Esophagus squamous epithelium (tissue), 5 donors: ENCODE measurements at places on chromosomes 3 and 15.

DNA sequence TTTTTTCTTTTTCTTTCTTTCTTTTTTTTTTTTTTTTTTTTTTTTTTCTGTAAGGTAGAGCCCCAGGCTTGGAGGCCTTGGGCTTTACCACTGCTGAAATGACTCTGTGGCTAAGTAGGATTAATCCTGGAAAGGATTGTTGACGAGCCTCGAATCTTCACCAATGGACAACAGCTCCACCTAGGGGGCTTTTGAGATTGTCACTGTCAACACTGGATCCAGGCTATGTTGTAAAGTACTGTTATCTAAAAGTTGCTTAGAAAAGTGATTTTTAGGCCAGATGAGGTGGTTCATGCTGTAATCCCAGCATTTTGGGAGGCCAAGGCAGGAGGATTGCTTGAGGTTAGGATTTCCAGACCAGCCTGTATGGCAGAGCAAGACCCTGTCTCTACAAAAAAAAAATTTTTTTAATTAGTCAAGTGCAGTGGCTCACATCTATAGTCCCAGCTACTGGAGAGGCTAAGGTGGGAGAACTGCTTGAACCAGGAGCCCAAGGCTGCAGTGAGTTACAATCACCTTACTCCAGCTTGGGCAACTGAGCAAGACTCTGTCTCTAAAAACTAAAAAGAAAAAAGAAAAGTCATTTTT is 41.6 kb downstream of the KLHL18 start:
- no peak for DNase-seq

- DNase-seq: no peak
Observed at GRCh38 chr3:61669668-61670299, 108.4 kb downstream of the PTPRG start.

DNA sequence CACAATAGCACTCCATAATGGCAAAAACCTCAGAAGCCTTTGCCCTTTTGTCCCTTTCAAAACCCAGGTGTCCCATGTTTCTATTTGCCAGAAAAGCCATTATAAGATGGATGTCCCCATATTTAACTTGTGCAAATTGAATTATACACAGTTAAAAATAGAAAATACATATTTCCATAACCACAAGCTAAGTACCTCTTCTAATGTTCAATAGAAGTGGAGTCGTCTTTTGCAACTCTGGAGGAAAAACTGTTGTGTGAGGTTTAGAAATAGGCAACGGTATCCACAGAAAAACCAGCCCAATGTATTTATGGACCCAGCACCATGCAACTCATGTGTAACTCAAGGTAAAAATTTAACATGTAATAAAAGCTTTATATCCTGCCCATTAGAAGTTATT is 83.6 kb upstream of the STRIT1 start:
- DNase-seq: no peak

DNA sequence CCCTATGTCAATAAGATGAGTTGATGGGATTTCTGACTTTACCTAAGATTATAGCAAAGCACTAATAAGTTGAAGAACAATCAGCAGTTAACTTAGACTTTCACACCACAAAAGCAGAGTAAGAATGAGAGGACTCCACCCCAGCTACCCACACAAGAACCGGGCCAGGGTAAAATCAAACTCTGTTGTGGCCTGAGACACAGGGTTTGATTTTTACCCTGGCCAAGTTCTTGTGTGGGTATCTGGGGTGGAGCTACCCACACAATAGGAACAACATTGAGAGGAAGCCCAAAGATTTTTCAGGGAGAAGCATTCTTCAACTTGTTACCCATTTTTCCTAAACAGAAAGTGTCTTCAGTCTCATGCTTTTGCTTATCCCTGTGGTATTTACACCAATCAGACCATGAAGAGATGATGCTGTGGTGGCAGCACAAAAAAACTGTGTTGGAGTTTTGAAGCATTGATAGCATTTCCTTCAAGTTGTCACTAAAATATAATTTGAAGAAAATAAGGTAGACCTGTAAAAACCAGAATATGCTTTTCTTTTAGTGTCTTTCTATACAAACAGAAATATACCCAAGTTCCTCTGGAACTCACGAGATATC is 25.6 kb downstream of the CPOX start:
- DNase-seq: no peak

- DNase-seq: no peak
Observed at GRCh38 chr15:45333550-45333949, 44.8 kb downstream of the GATM start.

- DNase-seq: no peak
Observed at GRCh38 chr3:71219744-71220638, 363.5 kb downstream of the FOXP1 start.

DNA sequence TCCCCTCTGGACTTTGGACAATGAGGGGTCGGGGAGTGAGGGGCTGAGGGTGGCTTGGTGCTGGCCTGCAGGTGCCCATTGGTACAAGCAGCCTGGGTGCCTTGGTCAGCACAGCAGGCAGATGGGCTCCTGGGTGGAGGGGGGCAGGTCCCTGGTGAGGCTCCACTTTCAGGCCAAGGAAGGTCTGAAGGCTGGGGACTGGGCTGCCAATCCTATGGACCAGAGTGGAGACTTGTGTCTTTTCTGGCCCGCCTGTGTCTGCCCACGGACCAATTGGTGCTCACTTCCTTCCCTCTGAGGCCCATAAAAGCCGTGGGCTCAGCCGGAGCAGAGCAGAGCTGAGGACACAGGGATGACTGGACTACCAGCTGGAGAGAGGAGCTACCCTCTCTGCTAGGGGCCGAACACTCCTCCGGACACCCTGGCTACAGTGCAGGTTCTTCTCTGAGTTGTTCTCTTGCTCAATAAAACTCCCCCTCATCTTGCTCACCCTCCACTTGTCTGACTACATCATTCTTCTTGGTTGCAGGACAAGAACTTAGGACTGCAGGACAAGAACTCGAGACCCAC is 31.9 kb upstream of the IREB2 start:
- no peak for DNase-seq

GRCh38 chr3:160605315-160605714 is 39.9 kb upstream of the KPNA4 start:
- DNase-seq: no peak

GRCh38 chr3:89221924-89222323 is 114.5 kb downstream of the EPHA3 start:
- no peak for DNase-seq

- no peak for DNase-seq
Observed at GRCh38 chr3:39990532-39990931, 181.1 kb downstream of the MYRIP start.

DNA sequence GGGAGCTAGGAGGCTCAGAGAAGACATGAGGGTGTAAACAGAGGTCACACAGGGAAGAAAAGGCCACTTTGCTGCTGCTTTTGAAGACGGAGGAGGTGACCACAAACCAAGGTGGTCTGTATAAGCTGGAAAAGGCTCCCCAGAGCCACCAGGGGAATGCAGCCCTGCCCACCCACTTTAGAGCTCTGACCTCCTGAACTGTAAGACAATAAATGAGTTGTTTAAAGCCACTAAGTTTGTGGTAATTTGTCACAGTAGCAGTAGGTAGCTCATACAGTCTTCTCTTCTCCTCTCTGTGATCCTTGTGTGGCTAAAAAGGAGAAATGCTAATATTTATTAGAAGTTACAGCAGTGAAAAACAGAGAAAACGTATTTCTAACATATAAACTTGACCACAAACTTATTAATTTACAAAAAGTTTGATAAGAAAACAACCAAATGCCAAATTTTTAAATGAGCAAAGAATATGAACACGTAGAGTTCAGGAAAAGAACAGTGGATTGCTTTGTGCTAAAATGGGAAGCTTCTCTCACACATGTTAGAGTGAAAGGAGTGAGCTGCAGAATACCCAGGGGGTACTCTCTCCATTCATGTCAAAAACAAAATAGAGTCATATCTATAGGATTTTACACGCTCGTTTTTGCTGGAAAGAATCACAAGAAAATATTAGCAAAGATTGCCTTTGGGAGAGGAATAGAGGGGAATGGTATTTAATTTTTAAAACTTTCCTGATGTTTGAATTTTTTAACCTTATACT is 71.0 kb downstream of the NOX5 start:
- no peak for DNase-seq

- no peak for DNase-seq
Observed at GRCh38 chr3:180977498-180977897, 12.0 kb downstream of the DNAJC19 start.

- DNase-seq: no peak
Observed at GRCh38 chr3:129505341-129505740, 23.1 kb upstream of the RHO start.

GRCh38 chr3:137103739-137104138 is 146.0 kb downstream of the IL20RB start:
- no peak for DNase-seq

- DNase-seq: no peak
Observed at GRCh38 chr3:54565956-54566355, 361.9 kb downstream of the LRTM1 start.

DNA sequence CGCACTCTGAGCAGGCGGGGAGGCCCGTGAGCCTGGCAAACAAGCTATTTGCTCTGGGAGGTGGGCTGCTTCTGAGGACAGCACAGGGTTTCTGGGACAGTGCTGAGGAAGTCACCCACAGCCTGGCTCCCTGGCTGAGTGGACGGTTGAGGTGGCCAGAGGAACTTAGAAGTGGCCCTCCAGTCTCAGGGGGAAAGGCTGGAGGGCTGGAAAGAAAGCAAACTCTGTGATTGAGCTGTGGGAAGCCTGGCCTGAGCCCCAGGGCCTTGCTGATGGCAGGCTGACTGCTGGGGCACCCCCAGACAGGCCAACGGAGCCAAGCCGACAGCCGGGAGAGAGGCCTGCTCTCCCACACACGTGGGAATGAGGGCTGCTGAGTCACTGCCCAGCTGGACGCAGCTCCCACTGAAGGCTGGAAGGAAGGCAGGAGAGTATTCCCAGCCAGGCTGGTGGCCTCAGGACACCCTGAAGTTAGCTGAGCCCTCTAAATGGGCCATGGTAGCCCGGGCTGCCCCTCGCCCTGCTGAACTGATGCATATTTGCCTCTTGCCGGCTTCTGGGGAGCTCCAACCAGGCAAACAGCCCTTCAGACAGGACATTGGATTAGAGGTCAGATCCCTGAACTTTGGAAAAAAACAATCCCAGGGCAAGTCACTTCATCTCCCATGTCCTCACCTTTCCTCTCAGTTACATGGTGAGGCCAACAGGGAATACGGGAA is 98.0 kb upstream of the TLE3 start:
- DNase-seq: no peak

GRCh38 chr15:66580643-66581042 is 14.8 kb upstream of the LCTL start:
- no peak for DNase-seq

- no peak for DNase-seq
Observed at GRCh38 chr3:80014576-80014975, 246.8 kb upstream of the ROBO1 start.

DNA sequence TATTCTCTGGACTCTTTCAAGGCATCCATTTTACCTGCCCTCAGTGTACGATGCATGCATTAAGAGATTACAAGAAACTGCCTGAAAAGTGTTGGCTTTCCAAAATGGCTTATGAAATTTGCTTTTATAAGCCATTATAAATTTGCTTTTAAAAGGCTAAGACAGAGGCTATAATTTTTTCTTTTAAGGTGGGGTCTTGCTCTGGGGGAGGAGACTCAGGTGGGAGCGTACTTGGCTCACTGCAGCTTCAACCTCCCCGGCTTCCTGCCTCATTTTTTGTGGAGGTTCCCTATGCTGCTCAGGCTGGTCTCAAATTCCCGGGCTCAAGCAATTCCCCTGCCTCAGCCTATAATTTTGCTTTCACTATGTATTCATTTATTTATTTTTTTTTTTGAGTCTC is 17.6 kb downstream of the TRA2B start:
- no peak for DNase-seq

DNA sequence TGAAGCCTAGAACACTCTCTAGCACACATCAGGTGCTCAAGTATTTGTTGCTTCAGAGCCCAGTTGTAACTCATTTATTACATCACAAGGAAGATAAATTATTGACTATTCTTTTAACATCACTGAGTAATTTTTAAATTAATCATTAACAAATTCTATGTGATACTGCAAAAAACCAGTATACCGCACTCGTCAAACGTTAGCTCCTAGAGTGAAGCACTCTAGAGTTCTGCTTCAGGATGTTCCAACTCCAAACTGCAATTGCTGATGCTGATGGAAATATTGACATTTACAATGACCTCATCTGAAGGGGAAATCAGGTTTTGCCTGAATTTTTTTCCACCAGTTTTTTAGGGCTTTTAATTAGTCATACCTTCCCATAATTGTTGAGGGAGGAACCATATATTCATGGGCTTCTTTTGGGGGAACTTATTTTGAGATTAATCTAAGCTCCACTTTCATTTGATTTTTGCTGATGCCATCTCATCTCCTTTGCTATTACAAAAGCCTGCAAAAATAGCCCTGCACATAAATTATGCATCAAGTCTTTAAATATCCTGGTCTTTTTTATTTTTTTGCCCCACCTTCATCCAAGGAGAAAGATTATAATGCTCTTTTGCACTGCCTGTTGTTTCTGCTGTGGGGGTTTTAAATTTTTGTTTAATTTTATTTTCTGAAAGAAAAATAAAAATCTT is 123.0 kb upstream of the STAC start:
- no peak for DNase-seq

- no peak for DNase-seq
Observed at GRCh38 chr3:13004376-13004775, 68.9 kb downstream of the IQSEC1 start.
